ENCODE measurements at places on chromosomes 5 and 9.

- DNase-seq, result no peak
Measured at GRCh38 chr5:16589658-16590057, 27.1 kb downstream of the RETREG1 start.

DNA sequence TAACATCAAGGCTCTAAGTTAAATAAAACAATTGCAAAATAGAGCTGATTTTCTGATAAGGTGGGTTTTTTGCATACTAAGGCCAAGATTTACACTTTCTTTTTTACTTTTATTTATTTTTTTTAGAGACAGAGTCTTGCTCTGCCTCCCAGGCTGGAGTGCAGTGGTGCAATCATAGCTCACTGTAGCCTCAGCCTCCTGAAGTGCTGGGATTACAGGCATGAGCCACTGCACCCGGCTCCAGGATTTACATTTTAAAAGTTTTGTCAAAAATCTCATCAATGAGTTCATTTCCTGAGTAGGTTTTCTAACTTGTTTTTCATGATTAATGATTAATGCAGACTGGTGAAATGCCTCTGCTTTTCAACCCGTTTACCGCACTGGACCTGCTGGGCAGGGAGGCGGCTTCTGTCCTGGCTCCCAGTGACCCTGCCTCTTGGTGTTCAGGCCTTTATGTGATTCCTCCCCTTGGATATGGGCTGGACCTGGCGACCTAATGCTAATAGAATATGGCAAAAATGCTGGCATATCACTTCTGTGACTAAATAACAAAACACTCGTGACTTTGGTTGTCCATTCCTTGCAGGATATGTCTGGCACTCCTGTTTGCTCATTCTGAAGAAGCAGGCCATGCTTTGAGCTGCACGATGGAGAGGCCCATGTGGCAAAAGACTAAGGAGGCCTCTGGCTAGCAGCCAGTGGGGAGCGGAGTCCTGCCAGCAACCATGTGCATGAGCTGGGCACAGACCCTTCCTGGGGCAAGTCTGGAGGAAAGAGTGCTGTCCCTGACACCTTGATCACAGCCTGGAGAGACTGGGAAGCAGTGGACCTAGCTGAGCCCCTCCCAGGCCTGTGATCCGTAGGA, 72.2 kb upstream of the PTCH1 start:
- no peak for DNase-seq

GRCh38 chr5:108661590-108662219, 86.0 kb upstream of the FER start:
- no peak for DNase-seq

- no peak for DNase-seq
Measured at GRCh38 chr9:16618524-16618923, 251.9 kb downstream of the BNC2 start.

- no peak for DNase-seq
Measured at GRCh38 chr5:179406031-179406961, 61.0 kb upstream of the ADAMTS2 start.

DNA sequence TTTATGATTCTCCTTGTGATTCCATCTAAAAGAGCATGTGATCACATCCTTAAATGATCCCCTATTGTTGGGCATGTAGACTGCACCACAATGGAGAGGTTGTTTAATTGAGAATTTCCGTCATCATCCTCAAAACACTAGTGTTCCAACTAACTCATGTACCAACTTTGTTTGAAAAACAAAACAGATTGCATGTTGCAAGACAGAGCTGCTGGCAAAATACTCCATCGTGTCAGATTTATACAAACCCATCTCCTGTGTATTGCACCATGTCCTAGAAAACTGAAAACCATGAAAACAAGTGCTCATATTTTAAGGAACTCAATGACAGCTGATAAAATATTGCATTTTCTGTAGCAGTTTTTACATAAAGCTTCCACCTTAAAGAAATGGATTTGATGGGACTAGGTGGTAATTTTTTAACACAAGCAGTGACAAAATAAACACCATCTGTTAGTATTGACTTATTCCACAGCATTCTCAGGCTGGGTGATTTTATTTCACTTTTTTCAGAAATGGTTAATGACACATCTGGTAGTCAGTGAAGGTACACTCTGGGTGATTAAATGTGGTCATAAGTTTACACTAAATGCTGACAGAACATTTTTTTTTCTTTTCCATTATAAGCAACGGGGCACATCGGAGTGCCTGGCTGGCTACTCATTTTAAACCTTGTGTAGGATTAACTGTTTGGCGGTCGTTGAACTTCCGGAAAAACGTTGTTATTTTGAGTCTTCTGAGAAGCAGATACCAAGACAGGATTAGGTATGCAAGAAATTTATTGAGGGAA, 602.9 kb upstream of the WWC1 start:
- DNase-seq, result no peak

- no peak for DNase-seq
Measured at GRCh38 chr5:159211729-159212174, 2.4 kb upstream of the RNF145 start.

GRCh38 chr5:176629317-176629852, 949 bp downstream of the SNCB start:
- no peak for DNase-seq
